Activated naive CD4-positive, alpha-beta T cell (primary cell): ENCODE measurements at places on chromosomes 5 and 9.

GRCh38 chr5:41346609-41347008, 133.3 kb upstream of the C6 start:
- DNase-seq, result no peak

DNA sequence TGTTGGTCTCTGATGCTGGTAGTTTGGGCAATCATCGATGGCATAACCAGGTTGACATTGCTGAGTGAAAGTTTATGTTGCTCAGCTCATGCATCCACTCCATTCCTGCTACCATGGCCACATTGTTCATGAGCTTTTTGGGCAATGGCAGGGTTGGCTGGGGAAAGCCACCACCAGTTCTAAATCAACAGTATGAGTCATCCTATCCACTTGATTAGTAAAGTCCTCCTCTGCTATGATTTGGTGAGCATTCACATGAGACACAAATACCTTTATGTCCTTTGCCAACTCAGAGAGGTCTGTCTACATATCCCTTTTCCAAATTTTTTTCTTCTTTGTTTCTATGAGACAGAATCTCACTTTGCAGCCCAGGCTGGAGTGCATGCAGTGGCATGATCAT, 129.7 kb upstream of the FBN2 start:
- DNase-seq, result no peak

DNA sequence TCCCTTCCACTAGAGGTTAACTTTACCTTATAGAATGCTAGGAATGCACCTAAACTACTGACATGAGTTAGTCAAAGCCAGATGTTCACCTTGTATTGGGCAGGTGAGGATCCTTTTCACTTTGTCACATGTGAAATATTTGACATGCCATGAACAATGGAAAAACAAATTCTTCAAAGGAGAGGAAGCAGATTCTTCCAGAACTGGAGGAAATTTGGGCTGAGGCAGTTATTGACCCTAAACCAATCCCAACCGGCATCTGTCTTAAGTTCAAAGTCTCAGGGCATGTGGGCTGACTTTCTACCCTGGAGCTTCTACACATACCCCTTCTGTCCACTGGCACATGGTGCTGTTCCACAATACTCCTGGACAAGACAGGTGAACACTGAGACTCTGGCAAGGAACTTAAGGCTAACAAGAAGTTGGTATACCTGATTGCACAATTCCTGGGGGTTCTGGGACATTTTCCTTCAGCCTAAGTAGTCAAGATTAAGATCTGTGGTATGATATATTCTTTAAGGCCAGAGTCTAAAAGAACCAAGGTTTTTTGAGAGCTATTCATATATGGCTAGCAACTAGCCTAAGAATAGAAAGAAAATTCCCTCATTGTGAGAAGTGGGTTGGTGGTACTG, 2.6 kb downstream of the VLDLR start:
- no peak for DNase-seq

DNA sequence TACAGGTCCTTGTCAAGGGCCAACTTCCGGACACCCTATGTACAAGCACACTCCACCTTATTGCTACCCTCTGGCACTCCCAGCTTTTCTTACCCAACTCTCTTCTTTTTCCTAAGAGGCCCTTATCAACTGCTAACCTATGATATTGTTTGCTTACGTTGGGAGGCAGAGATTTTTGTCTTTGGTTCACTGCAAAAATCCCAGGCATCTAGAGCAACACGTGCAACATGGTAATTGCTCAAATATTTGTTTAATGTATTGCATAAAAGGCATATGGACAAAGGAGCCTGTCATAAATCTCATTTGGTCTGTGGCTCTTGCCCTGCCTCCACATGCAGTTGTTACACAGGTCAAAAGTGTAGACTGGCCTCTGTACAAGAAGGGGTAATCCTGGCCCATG, 35.8 kb upstream of the ATP10B start:
- no peak for DNase-seq

DNA sequence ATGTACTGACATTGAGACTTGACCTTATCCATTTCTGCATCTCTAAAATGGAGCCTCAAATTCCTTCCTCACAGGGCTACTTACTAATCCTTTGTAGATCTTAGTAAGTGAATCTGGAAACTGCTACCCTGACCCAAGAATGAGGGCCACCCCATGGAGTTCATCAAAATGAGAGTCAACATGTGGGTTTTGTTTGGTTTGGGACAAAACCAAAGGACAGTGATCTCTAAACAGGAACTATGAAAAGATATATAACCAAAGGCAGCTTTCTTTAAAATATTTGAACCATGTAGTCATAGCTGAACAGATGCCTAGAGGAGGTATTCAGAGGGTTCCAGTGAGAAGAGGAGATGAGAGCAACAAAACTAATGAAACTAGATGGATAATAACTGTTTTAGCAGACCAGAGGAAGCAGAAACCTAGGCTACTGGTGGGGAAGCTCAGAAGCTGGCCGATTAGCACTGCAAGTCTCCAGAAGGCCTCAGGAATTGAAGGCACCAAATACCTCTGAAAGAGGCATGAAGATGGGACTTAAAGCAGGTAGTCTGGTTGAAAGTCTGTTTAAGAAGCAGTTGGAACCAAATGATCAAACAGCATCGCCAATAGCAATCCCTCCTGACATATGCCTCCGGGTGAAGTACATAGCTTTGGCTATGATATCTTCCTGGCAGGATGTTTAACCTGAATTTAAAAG, 45.8 kb downstream of the THOC3 start:
- DNase-seq, result no peak

GRCh38 chr9:26955222-26955903, 849 bp upstream of the IFT74 start:
- no peak for DNase-seq

DNA sequence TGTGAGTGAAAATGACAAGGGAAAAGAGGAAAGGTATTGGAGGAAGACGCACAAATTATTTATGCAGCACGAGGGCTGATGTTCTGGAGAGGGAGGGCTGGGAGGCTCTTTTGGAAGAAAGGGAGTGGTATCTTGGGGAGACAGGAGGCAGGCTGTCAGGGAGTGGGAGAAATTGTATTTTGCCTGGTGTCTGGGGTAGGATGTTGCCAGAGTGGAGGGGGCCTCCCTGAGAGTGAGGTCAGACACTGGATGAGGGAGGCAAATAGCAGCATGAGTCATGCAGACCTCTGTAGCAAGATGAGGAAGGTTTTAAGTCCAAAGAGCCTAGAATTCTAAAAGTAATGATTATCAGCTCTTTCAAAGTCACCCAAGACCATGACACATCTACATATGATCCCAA, 158.0 kb downstream of the DMRT2 start:
- DNase-seq, result no peak
